Omental fat pad (tissue), 4 donors: ENCODE measurements at places on chromosomes 3 and 15.

- DNase-seq: no peak
Observed at GRCh38 chr3:170426240-170426797, 7.7 kb downstream of the CLDN11 start.

DNA sequence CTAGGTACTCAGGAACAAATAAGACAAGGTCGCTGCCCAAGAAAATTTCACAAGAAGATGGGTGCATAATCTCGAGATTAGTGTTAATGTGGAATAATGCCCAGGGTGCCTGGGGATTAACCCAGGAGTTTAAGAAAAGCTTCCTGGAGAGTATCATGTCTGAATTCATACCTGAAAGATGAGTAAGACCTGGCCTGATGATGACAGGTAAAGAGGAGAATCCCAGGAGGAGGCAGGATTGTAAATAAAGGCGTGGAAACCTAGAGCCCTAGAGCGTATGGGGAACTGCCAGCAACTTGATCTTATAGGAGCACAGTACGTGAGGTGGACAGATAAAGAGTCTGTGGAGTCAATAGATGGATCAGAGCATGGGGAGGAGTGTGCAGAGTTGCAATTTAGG, 43.0 kb downstream of the ARRDC4 start:
- no peak for DNase-seq

GRCh38 chr3:193046371-193046770, 128.7 kb upstream of the MB21D2 start:
- DNase-seq: no peak

DNA sequence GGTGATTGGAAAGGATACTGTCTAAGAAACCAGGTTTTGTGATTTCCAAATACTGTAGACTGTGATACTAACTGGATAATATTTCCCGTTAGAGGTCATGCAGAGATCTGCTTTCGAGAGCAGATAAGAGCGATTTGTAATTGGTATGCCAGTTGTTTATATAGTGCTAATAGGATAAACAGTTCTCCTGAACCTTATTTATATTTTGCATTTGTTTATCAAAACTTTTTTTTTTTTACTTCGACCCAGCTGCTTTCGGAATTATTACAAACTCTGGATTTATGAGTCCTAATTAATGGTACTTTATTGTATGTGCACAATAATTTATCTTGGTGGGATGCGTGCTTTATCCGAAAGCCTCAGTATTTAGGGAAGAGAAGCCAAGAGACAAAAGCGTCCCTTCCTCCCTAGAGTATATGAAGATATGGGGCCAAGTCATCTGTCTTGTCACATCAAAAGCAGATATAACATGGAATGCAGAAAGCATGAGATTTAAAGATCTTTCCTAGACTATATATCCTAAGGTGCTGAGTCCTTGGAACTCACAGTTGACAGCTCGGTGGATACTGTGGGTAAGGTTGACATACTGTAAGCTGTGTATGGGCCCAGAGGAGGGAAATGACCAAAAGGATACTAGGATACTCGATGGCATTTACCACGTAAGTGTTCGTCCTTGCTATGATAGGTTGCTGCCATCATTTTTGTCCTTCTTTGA, 62.2 kb downstream of the SMAD6 start:
- DNase-seq: no peak

GRCh38 chr3:47096959-47097358, 67.0 kb downstream of the SETD2 start:
- no peak for DNase-seq

DNA sequence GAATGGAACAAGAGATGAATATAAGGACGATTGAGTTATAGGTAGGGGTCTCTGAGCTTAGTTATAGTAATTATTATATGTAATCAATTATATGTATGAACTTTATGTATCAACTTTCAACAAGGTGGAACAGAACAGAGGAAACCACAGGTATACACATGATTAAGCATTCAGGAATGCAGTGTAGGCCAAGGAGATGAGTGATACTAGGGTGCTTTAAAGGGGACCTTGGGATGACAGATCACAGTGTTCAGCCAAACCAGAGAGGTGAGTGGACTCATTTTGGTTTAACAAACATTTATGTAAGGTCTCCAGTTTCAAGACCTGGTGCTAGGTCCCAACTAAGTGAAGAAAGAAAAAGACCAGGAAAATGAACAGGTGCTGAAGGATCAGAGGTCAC, 895.5 kb downstream of the ROBO2 start:
- no peak for DNase-seq

- no peak for DNase-seq
Observed at GRCh38 chr3:147514366-147515160, 105.4 kb downstream of the ZIC1 start.

- no peak for DNase-seq
Observed at GRCh38 chr15:90141646-90142045, 39.4 kb upstream of the IDH2 start.

DNA sequence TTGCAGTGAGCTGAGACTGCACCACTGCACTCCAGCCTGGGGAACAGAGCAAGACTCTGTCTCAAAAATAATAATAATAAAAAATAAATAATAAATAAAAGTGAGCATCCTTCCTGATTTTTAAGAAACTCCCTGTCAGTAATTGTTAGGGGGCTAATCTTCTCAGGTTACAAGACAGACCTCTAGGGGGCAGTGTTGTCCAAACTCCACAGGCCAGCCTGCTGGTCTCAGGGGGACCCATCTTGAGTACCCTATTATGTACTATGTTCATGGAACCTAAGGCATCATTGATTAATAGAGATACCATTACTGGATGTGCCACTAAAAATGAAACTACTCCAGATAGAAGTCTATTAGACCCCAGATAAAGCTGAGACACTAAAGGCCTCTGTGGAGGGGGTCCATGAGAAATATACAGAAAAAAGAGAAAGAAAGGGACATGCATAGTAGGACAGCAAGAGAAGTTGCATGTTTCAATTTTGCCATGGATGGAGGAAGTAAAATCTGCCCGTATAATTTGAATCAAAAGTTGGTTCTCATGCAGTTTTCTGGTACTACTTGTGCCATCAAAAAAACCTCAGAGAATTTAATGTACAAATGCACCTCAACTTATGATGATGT, 85.5 kb upstream of the CDV3 start:
- DNase-seq: no peak

- no peak for DNase-seq
Observed at GRCh38 chr3:105845488-105845887, 23.3 kb downstream of the CBLB start.

DNA sequence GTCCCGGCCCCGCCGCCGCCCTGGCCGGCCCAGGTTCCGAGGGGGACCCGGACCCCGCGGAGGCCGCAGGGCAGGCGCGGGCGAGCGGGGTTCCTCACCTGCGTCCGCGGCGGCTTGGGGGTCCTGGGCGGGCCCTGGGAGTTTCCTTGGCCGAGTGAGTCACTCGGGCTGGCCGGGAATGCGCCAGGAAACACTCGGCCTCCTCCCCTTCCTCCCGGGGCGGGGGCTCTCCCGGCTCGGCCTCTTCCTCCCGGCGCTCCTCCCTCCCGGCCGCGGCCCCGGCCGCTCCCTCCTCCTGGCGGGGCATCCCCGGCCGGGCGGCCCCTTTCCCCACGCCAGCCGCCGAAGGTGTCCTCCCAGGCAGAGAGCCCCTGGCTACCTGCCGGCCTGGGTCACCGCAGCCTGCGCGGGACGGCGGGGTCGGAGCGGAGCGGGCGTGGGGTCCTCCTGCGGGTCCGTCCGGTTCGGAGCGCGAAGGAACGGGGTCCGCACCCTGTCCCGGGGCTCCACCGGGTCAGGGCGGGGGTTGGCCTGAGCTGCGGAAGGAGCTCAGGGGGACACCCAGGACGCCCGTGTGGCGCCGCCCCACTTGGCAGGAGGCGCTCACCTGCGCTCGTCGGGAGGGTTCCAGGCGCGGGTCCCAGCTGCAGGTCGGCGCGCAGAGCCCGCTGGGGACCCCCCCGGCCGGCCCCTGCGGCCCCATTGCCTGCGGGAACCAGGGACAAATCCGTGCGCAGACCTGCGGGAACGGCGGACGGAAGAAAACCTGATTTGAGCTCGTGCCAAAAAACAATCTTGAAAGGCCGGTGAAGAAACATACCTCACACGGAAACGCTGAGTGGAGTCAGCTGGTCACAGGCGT, at the start of gene CYFIP1:
TSS of gene CYFIP1 (minus strand) at position 180 of the 862 bp plus-strand sequence. CDS start 33,083 bp downstream, outside the sequence.
- DNase-seq: peak; percentile 44

DNA sequence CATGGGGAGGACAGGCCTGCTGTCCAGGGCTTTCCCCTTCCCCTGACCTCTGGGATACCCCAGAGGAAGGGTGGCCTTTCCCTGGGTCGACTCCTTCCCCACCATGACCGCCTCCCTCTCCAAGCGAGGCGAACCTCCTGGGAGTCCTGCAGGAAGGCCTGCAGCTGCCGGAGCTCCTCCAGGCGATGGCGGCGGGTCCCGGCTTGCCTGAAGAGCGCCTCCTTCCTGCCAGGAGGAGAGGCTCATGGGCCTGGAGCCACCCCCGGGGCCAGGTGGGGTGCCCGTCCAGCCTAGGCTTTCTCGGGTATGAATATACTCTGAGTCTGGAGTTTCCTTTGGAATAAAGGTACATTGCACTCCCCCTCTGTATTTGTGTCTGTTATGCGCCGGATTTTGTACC, 20.1 kb downstream of the PLA2G4B start:
- DNase-seq: no peak

GRCh38 chr3:194287977-194288706, 63.0 kb downstream of the CPN2 start:
- no peak for DNase-seq

- peak; percentile 63 for DNase-seq
Observed at GRCh38 chr15:71743861-71744382, 66.4 kb upstream of the NR2E3 start.

- DNase-seq: no peak
Observed at GRCh38 chr15:77074350-77074749, 3.4 kb upstream of the TSPAN3 start.

GRCh38 chr3:99862208-99862607, 44.5 kb downstream of the CMSS1 start:
- DNase-seq: no peak

GRCh38 chr15:70593795-70594194, 169.6 kb downstream of the UACA start:
- DNase-seq: no peak

- DNase-seq: no peak
Observed at GRCh38 chr3:173583496-173583895, 186.0 kb downstream of the NLGN1 start.

DNA sequence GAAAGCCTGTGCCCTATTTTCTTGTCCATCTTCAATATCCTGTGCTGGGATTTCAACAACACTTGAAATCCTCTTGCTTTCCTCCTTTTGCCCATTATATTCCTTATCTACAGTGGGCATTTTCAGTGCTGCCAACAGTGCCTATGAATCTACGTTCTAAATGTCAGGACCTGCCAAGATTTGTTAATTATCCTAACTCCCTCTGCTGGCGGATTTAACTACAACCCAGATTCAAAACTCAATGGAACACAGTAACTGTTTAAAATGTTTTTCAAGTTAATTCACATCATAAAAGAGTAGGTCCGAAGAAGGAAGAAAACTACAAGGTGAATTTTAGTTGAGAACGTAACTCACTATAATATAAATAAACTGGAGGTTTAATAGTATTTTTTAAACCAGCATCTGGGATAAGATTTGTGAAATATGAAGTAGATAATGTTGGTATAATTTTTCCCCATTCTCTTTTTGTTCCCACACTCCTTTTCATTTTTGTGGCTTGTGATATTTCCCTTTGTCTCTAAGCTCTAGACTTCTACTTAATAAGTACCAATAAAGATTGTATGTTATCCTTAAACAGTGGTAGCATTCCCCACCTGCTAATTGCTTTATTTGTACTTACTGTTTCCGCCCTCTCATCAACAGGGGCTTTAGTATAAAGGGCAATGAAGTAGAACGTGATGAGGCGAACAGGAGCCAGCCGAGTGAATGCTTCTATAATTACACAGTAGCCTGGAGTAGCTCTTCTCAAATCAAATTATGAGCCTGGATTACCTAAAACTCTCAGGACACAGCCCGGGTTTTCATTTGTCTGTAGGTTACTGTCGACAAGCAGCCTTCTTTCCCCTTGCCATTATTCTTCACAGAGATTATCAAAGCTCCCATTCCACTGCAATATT, 302.5 kb upstream of the ATP11B start:
- DNase-seq: no peak

GRCh38 chr15:39269352-39269751, 311.5 kb upstream of the THBS1 start:
- DNase-seq: no peak

- DNase-seq: no peak
Observed at GRCh38 chr3:118688396-118688884, 346.2 kb downstream of the IGSF11 start.

DNA sequence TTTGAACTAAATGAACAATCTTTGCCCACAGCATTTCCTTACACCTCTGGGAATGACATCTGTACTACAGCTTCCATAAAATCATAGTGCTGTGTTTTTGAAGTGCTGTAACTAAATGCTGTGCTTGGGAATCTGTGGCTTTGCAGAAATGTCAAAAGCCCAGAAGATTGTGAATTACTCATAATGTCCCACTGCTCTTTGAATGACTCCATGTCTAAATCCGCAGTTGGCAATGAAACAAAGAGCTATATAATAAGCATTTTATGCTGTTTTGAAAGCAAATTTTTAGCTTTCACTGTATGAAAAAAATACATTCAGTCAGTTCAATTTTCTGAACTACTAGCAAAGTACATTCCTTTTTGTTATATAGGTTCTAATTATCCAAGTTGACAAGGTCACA, 88.6 kb upstream of the ADAMTS17 start:
- no peak for DNase-seq

DNA sequence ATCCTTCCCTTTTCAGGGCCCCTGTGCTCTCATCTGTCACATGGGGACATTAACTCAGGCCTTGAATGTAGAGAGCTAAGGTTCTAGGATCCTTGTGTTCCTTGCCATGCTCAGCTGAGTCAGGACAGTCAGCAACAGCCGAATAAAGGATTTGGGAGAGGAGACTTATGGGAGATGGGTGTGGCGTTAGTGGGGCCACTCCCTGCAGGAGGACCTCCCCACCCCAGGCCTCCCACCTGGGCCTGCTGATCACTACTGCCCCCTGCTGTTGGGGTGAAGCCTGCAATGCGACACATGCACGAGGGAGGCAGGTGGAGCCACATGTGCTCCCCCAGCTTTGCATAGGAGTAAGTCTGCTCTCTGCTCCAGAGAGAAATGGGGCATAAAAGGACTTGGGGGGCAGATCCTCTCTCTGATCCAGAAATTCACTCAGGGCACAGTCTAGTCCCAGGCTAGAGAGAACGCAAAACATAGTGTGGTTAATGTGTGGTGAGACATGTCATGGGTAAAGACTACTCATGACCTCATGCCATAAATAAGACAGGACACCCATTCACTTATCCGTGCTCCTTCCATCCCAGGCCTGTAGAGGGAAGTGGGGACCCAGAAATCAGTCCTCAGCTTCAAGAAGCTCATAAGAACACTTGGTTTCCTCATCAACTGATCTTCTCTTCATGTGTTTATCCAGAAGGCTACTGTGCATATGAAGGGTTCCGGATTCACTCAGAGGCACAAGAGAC, 19.4 kb downstream of the RBP1 start:
- DNase-seq: no peak
